ENCODE measurements at places on chromosomes 4 and X. TPM values are rescaled to one million over a fixed set of nuclear protein-coding genes. Genes with fewer than 3 reads are reported as not detected.

- no peak for DNase-seq
Measured at GRCh38 chr4:112751447-112751846, 114.5 kb downstream of the LARP7 start.

GRCh38 chr4:77268108-77268507 is 111.1 kb downstream of the CCNG2 start:
- no peak for DNase-seq

The TLR2 gene
- not detected for total RNA-seq

The TDO2 gene
- total RNA-seq, result 1.8 TPM

The HS3ST1 gene
- 2.5 TPM for total RNA-seq

The CT45A10 gene
- not detected for total RNA-seq

- DNase-seq, result no peak
Measured at GRCh38 chrX:30373479-30373878, 64.3 kb upstream of the NR0B1 start.

DNA sequence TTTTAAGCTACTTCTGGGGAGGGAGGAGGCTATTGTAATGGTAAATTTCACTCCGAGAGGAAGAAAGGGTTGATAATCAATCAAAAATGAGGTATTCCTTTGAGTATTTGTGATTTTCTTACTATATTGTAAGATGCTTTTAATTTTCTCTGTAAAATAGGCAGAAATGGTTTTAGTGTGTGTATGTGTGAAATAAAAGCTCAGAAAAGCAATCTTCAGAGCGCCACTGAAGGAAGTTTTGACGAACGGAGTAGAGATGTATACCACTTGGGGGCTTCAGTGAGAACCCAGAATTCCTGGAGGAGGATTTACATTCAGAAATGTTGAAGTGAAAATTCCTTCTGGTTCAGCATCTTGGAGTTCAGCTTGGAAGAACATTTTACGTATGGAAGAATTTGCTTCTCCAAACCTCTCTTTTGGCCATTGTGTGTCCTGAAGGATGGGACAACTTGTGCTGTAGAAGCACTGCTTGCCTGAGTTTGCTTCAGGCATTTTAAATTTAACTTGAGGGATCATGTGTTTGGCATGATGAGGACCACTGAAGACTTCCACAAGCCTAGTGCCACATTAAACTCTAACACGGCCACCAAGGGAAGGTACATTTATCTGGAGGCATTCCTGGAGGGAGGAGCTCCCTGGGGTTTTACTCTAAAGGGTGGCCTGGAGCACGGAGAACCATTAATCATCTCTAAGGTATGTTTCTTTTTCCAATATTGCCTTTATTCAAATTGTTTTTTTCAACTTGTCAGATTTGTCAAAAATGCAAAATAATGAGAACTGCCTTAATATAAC is 695 bp downstream of the SHROOM3 start:
- peak; percentile 42 for DNase-seq

DNA sequence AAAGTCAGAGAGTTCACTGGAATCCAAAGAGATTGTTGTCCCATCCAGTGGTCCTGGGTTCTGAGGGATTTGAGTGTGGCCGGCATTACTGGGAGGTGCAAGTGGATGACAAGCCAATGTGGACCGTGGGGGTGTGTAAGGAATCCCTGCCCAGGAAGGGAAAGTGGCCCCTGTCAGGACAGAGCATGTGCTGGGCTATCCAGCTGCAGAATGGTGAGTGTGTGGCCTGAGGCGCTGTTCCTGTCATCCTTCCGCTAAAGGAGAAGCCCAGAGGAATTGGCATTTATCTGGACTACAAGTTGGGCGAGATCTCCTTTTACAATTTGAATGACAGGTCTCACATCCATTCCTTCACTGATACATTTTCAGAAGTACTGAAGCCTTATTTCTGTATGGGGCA is 20.4 kb upstream of the TRIM60 start:
- no peak for DNase-seq

DNA sequence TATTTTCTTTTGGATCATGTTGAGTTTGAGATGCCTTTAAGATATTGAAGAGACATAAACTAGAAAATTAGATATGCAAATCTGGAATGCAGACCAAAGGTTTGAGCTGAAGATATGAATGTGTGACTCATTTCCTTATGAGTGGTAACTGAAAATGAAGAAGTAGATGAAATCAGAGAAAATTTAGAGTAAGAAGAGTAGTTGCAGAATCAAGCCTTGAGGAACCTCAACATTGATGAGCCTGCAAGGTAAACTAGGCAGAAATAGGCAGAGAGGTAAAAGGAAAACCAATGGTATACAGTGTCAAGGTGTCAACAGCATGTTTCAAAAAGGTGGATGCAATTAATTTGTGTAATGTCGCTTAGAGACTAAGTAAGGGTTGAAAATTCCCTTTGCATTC is 142.8 kb downstream of the MOSPD2 start:
- no peak for DNase-seq

GRCh38 chr4:105140684-105141490 is 5.8 kb upstream of the TET2 start:
- DNase-seq, result peak; percentile 42

DNA sequence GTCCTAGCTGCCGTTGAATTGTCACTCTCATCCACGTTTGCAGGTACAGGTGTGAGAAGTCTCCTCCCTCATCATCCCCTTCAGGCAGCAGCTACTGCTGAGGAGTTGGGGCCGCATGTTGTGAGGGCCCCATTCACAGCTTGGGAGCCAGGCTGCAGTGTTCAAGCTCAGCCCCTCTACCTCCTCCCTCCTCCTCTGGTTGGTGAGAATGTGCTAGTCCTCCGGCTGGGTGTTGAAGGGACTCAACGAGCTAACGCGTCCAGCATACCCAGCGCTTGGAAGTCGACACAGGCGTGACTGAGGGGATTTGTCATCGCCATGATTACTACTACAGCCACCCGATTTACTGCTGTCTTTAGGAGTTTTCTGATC is 82.0 kb upstream of the PSAPL1 start:
- DNase-seq, result no peak

DNA sequence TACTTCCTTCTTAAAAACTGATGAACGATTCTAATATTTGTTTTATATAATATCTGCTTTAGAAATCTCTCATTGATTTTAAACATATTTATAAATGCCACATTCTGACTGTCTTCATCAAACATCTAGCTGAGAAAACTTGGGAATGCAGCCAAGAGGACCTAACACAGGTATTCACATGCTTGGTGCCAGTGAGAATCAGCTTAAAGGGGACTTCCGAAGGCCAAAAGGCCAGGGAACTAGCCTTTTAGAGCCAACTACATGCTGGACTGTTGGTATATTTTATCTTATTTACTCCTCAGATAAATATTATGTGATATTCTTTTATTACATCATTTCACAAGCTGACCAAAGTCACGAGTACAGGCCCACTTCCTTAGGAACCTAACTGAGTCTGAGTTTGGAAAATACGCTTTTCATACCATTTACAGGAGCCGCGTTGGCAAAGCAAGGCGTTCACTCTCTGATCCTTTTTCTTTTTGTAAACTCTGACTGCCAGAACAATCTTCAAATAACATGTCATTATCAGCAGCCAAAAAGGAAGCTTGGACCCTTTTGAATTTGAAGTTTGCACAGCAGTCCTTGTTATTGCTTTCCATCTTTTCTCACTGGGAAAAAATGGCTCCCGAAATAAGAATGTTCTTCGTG is 41.1 kb upstream of the PDLIM3 start:
- peak; percentile 10 for DNase-seq

Measured in fibroblast of the aortic adventitia (primary cell).